ENCODE measurements at places on chromosomes 4 and X. TPM values are rescaled to one million over a fixed set of nuclear protein-coding genes. Genes with fewer than 3 reads are reported as not detected.

FMR1NB gene
- polyA plus RNA-seq, result not detected

GPRIN3 gene
- polyA plus RNA-seq, result 0.05 TPM

DNA sequence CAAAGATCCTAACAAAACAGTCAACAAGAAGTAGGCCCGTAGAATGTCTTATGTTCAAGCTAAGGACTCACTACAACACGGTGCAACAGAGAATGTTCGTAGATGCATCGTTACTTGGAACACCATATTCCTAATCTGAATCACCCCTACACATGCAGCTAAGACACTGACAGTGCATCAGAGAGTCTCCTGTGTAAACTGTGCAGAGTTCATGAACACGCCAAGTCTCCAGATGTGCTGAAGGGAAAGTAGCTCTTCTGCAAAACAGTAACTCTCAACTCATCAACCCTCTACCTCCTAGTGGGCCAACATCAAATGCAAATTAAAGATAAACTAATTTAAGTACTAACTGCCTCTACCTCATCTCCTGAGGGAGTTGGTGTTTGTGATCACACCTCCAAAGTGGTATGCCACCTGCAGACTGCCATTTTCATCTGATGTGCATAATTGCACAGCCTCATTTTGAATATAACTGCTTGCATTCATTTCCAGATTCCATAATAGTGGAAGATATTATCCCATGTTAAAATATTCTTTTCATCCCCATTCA is 73.5 kb downstream of the MOSPD2 start:
- no peak for DNase-seq

- no peak for DNase-seq
These were observed 93.7 kb downstream of the PRSS12 start for GRCh38 chr4:118259111-118259510.

GRCh38 chrX:2692221-2693112 is 1.4 kb downstream of the CD99 start:
- peak; percentile 70 for DNase-seq

DNA sequence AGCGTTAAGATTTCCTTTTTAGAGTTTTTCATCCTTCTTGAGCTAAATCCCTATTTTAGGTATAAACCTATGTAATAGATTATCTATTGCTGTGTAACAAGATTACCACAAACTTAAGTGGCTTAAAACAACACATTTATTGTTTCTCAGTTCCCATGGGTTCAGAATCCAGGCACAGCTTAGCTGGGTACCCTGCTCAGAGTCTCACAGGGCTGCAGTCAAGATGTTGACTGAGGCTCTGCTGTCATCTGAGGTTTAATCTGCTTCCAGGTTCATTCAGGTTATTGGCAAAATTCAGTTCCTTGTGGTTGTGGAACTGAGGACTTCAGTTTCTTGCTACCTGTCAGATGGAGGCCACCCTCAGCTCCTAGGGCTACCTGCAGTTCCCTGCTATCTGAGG is 60.9 kb downstream of the GK start:
- DNase-seq, result no peak

- peak; percentile 59 for DNase-seq
These were observed 1.5 kb downstream of the CLCN3 start for GRCh38 chr4:169621731-169622492.
